T-cell (primary cell): ENCODE measurements at places on chromosomes 2 and 18.

GRCh38 chr2:110983133-110983532 lies 137.6 kb upstream of the BCL2L11 start:
- no peak for DNase-seq

- no peak for DNase-seq
Measured at GRCh38 chr18:77919923-77920322, 670.3 kb downstream of the GALR1 start.

DNA sequence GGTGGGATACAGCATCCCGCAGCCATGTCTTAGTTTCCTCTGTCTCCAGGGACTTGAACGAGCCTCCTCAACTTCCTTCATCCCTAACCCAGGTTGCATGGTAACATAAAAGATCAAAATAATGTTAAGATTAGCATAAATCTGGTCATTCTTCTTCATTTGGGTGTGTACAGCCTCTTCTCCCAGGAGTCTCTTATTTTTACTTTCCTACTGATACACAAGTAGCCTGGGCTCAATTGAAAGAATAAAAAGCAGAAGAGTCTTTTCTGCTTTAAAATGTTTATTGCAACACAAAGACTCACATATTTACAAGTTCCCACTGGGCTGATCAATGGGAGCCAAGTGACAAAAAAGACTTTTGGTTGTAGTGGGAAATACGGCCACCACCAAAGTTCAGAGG lies 137.9 kb upstream of the PID1 start:
- no peak for DNase-seq

GRCh38 chr2:201257956-201258665 lies 2.2 kb upstream of the CASP8 start:
- DNase-seq: peak; percentile 96

GRCh38 chr2:228532233-228532632 lies 350.7 kb upstream of the SPHKAP start:
- no peak for DNase-seq

DNA sequence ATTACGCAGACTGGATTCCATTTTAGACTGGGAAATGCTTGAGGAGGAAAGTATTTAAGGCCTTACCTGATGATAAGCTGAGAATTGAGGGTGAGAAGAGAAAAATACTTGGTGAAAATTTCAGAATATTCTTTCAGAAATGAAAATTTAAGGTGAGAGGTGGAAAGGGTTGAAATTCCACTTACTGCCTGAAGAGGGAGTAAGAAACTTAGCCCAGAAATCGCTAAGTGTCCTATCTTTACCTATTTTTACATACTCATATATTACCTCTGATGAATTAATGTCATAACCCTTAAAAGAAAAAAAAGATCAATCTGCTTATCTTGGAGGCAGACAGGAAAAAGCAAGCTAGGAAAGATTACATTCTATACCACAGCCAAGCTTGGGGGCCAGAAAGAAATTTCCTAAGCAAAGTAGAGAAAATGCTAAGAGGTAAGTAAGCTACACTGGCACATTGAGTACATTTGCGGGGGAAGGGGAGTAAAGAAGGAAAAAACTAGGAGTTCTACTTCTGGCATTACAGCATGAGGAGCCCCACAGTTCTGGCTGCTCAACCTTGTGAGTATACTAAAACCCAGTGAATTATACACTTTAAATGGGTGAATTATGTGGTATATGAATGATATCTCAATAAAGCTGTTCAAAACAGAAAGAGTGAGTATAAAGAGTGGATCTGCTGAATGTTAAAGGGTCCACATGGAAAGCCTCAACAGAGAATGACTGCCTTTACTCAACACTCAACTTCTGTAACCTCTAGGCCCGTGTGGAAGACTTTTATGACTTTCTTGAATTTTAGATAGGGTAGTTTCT lies 33.8 kb downstream of the SMC6 start:
- peak; percentile 35 for DNase-seq

- DNase-seq: no peak
Measured at GRCh38 chr18:26438980-26439379, 109.4 kb downstream of the KCTD1 start.
